Activated T-helper 1 cell treated with anti-CD3 and anti-CD28 coated beads, Interleukin-2, amount 50 U/mL, for 16 hours (primary cell): ENCODE measurements at places on chromosomes 1 and 21.

DNA sequence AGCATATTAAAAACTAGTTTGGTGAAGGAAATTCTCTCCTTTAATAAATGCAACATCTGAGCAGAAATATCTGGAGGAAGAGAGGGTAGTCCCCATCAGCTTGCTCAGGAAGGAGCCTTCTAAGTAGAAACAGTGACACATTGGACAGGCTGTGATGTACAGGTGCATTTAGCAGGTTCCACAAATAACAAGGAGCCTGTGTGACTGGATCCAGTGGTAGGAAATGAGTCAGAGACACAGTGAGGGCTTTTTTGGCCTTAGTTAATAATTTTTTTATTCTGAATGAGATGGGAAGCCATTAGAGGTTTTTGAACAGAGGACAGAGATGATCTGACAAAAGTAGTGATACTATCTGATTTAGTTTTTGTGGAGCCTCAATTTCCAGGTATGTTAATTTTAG is 738.9 kb upstream of the PTBP2 start:
- DNase-seq = no peak

GRCh38 chr21:45427331-45428271 is 22.6 kb downstream of the COL18A1 start:
- no peak for DNase-seq

- no peak for DNase-seq
Observed at GRCh38 chr1:244391761-244392160, 59.9 kb downstream of the ADSS2 start.

GRCh38 chr1:61864489-61864888 is 122.2 kb downstream of the PATJ start:
- DNase-seq = no peak

- DNase-seq = no peak
Observed at GRCh38 chr1:23910144-23910543, 3.0 kb downstream of the CNR2 start.
